NCI-H2081 (cell line): ENCODE measurements at places on chromosomes 2 and 18.

DNA sequence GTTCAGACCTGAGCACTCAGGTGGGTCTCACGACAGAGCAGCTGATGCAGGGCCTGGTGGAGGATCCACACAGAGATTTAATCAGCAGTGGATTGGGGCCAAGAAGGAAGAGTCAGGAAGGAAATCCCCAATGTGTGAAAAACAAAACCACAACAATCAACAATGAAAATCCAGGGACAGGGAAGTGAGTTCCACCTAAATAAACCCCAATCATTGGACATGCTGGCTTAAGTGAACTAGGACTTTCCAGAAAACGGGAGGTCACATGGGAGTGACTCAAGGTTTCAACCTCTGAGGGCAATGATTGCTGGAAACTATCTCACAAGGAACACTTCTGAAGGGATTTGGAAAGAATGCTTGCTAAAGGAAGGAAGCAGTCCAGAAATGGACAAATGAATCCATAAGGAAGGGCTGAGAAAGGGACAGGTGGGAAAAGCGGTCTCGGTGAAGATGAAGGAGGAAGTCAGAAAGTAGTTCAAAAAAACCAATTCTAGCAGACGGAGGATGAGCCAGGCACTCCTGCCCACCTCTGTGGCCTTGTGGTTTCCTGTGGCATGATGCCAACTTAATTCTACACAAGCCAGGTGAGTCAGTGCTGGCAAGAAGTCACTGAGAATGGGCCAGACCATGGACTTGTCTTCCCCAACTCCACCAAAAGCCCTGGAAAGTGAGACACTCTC lies 15.4 kb upstream of the XDH start:
- DNase-seq, result no peak

DNA sequence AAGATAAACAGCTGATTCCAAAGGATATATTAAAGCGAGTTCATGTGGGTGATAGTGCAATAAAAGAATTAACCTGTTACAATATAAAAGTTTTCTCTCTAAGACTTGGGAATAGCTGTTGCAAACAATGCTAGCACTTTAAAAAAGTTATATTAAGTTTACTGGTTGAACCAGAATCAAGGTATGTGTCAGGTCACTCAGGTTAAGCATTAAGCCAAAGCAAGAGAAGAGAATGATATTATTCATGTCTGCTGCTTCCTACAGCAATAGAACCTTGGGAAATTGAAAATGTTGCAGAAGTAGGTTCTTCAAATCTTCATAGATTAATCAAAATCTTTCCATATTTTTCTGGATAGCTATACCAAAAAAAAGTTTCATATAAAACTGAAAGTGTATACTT lies 138.5 kb downstream of the GCA start:
- DNase-seq, result no peak

DNA sequence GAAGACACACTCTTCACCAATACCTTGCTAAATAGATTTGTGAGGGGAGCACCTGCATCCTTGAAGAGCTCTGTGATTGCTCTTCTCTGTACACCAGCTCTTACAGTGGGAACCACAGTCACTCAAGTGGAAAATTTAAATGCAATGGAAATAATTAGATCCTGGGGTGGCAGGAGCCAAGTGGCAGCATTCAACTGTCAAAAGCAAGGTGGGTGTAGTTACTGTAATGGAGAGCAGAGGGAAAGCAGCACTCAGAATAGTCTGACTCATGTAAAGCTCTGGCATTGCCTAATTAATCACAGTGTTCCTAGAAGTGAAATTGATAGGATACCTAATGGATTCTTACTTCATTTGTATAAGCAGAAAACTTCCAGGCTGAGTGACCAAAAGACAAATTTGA lies 245.8 kb downstream of the KCNE4 start:
- DNase-seq, result no peak

DNA sequence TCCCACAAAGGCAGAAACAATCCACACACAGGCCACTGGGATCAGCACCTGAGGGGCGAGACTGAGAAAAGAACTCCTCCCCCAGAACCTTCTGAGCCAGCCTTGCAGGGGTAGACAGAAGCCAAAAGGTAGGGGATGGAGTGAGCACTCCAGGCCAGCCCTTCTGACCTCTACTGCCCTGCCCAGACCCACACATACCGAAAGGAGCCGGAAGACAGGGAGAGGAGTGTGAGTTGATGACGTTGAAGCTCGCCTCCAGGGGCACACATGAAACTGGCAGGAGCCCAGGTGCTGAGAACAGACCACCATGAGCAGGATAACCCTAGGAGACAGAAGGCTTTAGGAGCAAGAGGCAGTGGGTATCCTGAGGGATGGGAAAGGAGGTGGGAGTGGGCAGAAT lies 1.8 kb downstream of the SLC23A3 start:
- no peak for DNase-seq
